ENCODE measurements at places on chromosomes 12 and 14.
A peak's percentile ranks its signal among the peaks of the same experiment; 100 is the strongest.

- DNase-seq, result no peak
These were observed 377.3 kb downstream of the EMP1 start for GRCh38 chr12:13573698-13574321.

GRCh38 chr14:104826861-104827176, 25.9 kb downstream of the ZBTB42 start:
- peak; percentile 55 for DNase-seq

- DNase-seq, result peak; percentile 61
These were observed 80.3 kb downstream of the ESRRB start for GRCh38 chr14:76456200-76456599.

DNA sequence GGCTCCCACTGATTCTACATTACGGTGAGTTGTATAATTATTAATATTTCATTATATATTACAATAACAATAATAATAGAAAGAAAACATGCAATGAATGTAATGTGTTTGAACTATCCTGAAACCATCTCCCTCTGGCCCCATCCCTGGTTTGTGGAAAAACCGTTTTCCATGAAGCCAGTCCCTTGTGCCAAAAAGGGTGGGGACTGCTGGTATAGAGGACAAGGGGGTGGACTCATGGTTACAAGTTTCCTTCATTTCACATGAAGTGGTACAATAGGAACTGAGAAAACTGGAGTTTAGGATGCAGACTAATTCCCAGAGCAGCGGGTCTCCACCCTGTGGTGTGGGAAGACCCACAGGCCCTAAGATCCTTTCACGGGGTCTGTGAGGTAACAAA, 3.0 kb upstream of the C1RL start:
- no peak for DNase-seq

DNA sequence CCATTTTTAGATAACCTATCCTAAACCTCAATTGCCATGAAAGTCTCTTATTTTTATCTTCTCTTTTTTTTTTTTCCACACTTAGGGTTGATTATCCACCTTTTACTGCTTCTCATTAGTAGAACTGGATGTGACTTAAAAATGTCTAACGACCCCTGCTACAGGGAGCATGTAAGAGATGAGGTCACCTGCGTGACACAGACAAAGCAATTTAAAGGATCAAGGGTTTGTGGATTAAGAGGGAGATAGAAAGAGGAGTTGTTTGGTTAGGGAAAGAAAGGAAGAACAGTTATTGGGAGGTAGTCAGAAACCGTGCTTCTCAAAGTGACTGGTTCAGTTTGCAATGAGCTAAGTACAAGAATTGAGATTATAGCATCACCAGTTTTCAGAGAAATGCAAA, 239.1 kb downstream of the ALX1 start:
- DNase-seq, result no peak

DNA sequence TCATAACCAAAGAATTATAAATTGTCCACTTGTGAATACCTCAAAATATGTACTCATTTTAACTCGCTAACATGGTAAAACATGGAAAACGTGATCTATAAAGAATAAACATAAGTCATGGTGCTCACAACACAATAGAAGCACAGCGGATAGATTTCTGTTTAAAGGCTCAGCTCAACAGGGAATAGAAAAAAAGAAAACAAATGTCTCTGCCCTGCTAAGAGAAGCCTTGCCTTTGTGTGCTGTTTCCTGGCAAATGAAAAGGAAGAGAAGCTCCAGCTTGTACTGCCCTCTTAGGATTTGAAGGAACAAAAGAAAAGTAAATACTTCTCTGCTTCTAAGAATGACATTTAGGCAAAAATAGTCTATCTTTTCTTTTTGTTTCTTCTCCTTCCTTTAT, 121.0 kb upstream of the KRR1 start:
- DNase-seq, result no peak

GRCh38 chr12:18145924-18146323, 55.9 kb upstream of the RERGL start:
- no peak for DNase-seq

DNA sequence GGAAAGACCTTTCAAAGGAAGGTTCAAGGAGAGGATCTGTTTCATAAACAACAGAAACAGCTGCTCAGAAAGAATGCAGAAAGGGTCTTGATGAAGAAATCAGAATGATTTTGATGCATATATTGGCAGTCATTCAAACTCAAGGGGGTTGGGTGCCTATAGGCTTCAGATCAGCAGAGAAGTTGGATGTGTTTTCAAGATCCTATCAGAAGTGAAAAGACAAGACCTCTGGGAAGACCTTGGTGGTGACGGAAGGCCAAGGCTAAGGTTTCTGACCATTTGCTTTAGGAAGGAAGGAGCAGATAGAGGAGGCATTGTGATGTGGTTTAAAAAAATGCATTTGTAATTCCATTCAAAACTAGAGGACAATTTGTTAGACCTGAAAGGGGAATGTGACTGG, 15.2 kb upstream of the PTPRB start:
- no peak for DNase-seq

- no peak for DNase-seq
These were observed 602.9 kb downstream of the DIO2 start for GRCh38 chr14:79608446-79608845.

DNA sequence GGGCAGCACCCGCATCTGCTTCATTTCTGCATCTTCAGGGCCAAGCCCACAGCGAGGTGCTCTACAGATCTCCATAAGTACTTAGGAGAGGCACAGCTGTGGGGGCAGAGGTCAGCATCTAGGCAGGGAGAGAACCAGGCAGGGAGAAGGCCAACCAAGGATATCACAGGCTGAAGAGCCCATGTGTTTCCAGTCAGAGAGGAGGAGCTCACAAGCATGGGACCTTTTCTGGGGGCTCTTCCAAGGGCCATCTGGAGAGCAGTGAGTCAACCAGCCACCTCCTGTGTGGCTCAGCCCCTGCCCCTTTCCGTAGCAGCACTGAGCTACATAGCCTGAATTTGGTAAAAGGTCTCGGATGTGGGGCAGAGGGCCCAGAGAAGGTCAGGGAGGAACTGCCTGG, 78.5 kb downstream of the ARL6IP4 start:
- peak; percentile 48 for DNase-seq

- DNase-seq, result no peak
These were observed 145.9 kb downstream of the ETV6 start for GRCh38 chr12:11795192-11795912.

- no peak for DNase-seq
These were observed 24.0 kb upstream of the NUDT14 start for GRCh38 chr14:105204931-105205672.

GRCh38 chr12:8846305-8846704, 23.9 kb downstream of the A2ML1 start:
- DNase-seq, result no peak

DNA sequence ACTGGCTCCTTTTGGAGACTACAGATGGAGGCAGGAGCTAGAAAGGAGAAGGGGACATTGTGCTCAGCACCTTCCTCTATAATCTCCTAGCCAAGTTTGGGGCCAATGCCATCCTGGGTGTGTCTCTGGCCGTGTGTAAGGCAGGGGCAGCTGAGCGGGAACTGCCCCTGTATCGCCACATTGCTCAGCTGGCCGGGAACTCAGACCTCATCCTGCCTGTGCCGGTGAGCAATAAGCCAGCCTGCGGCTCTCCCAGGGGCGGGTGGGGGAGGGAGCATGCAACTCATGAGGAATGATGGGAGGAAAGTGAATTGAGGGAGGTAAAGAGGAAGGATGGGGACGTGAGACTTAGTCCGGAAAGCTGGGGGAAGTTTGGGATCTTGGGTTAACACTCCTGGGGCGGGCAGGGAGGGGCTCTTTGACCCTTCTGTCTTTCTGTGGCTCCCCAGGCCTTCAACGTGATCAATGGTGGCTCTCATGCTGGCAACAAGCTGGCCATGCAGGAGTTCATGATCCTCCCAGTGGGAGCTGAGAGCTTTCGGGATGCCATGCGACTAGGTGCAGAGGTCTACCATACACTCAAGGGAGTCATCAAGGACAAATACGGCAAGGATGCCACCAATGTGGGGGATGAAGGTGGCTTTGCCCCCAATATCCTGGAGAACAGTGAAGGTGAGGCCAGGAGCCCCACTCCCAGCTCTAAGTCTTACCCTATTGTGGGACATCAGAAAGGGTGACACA, 3.3 kb downstream of the ENO2 start:
- DNase-seq, result no peak
